Activated T-helper 2 cell treated with anti-CD3 and anti-CD28 coated beads, Interferon-gamma antibody, Interleukin-2, Interleukin-4, amounts not matched to agents 10 μg/mL and 5 μg/mL and 100 μg/mL, durations not matched to agents 14 hours and 24 hours and 36 hours (primary cell): ENCODE measurements at places on chromosomes 2 and 18.
A peak's percentile ranks its signal among the peaks of the same experiment; 100 is the strongest.

- H3K27ac ChIP-seq, result no peak overlapping the region
- no peak overlapping the region for H3K4me3 ChIP-seq
- H3K27me3 ChIP-seq, result peaks cover 11% of the 10 kb centered on the region
- H3K4me1 ChIP-seq, result peaks cover 10% of the 10 kb centered on the region
- H3K36me3 ChIP-seq, result no peaks in the 10 kb centered on the region
Measured at GRCh38 chr2:9824956-9825720, 18.1 kb upstream of the TAF1B start.

DNA sequence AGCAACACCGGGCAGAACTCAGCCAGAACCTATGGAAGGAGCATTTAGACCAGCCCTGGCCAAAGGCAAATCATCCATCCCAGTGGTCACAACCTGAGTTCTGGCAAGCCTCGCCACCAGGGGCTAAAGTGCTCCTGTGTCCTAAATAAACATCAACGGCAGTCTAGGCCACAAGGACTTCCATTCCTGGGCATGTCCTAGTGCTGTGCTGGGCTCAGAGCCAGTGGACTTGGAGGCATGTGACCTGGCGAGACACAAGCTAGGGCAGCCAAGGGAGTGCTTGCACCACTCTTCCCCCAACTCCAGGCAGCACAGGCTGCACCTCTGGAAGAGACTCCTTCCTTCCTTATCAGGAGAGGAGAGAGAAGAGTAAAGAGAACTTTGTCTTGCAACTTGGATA is 69.0 kb downstream of the ST6GAL2 start:
- H3K4me3 ChIP-seq, result no peak overlapping the region
- no peak for DNase-seq
- no peak overlapping the region for H3K27ac ChIP-seq
- no peaks in the 10 kb centered on the region for H3K36me3 ChIP-seq
- no peaks in the 10 kb centered on the region for H3K4me1 ChIP-seq

DNA sequence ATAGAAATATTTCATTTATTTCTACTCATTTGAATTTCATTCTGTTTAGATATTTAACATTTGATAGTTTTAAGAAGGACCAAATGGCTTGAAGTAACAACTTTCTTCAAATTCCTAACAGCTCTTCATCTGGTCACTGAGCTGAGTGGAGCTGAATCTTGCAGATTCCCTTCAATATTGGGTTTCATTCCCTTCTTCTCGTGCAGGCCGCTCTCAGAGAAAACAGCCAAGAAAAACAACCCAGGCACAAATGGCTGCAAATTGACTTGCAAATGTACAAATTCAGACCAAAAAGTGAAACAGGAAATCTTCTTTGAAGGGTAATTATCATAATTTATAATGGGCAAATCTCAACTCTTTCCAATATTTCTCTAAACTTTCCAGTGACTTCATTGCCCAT is 30.3 kb upstream of the GCG start:
- H3K27me3 ChIP-seq, result peaks cover 15% of the 10 kb centered on the region
- no peaks in the 10 kb centered on the region for H3K36me3 ChIP-seq
- no peak overlapping the region for H3K27ac ChIP-seq
- peaks cover 1% of the 10 kb centered on the region for H3K4me1 ChIP-seq

GRCh38 chr2:156673333-156673615 is 237.1 kb downstream of the GPD2 start:
- H3K27me3 ChIP-seq, result peaks cover 3% of the 10 kb centered on the region
- no peak overlapping the region for H3K27ac ChIP-seq
- no peak for DNase-seq
- H3K36me3 ChIP-seq, result no peaks in the 10 kb centered on the region
- no peak overlapping the region for H3K4me3 ChIP-seq

DNA sequence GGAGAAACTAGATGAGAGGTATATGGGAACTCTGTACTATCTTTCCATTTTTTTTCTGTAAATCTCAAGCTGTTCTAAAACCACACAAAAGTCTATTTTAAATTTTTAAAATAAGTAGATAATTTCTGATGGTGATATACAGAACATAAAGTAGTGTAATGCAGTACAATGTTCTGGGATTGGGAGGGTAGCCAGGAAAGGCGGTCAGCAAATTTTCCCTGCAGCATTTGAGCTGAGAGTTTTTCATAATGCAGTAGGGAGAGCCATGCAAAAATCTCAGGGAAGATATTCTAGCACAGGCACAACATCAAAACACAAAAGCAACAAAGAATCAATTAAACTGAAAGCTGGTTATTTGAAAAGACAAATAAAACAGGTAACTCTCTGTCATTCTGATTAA is 141.5 kb downstream of the NCKAP5 start:
- no peaks in the 10 kb centered on the region for H3K27me3 ChIP-seq
- no peak for DNase-seq
- no peak overlapping the region for H3K4me3 ChIP-seq

GRCh38 chr2:203804070-203804469 is 63.5 kb upstream of the CTLA4 start:
- H3K27ac ChIP-seq, result peak overlapping the region; percentile 61
- peaks cover 68% of the 10 kb centered on the region for H3K4me1 ChIP-seq
- no peak overlapping the region for H3K4me3 ChIP-seq

- H3K27ac ChIP-seq, result no peak overlapping the region
- no peaks in the 10 kb centered on the region for H3K36me3 ChIP-seq
- H3K4me1 ChIP-seq, result peaks cover 3% of the 10 kb centered on the region
- H3K27me3 ChIP-seq, result no peaks in the 10 kb centered on the region
- DNase-seq, result no peak
- no peak overlapping the region for H3K4me3 ChIP-seq
Measured at GRCh38 chr2:71609958-71610357, 156.6 kb downstream of the DYSF start.

DNA sequence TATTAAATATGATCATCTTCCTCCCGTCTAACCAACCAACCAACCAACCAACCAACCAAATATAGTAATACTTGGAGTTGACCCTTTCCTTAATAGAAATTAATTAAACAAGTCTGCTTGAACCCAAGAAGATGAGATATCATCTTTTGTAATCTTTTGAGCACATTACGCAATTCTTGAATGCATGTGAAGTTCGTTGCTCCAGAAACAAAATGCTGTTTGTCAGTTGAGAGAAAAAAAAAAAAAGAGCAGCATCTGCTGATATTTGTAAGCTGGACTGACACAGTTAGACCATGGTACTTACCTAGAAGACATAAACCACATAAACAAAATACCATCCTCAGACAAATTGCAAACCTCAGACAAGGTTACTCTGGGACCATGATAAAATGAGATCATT is 9.2 kb upstream of the SERPINB2 start:
- peaks cover 10% of the 10 kb centered on the region for H3K4me1 ChIP-seq
- DNase-seq, result no peak
- H3K27me3 ChIP-seq, result peaks cover 3% of the 10 kb centered on the region
- H3K27ac ChIP-seq, result no peak overlapping the region
- H3K36me3 ChIP-seq, result no peaks in the 10 kb centered on the region
- no peak overlapping the region for H3K4me3 ChIP-seq

- H3K27ac ChIP-seq, result no peak overlapping the region
- no peak for DNase-seq
- no peak overlapping the region for H3K4me3 ChIP-seq
Measured at GRCh38 chr2:240518981-240519380, 38.8 kb downstream of the ANKMY1 start.

GRCh38 chr18:37419315-37419714 is 146.3 kb downstream of the CELF4 start:
- H3K4me3 ChIP-seq, result no peak overlapping the region
- H3K36me3 ChIP-seq, result no peaks in the 10 kb centered on the region
- no peaks in the 10 kb centered on the region for H3K27me3 ChIP-seq
- DNase-seq, result no peak

DNA sequence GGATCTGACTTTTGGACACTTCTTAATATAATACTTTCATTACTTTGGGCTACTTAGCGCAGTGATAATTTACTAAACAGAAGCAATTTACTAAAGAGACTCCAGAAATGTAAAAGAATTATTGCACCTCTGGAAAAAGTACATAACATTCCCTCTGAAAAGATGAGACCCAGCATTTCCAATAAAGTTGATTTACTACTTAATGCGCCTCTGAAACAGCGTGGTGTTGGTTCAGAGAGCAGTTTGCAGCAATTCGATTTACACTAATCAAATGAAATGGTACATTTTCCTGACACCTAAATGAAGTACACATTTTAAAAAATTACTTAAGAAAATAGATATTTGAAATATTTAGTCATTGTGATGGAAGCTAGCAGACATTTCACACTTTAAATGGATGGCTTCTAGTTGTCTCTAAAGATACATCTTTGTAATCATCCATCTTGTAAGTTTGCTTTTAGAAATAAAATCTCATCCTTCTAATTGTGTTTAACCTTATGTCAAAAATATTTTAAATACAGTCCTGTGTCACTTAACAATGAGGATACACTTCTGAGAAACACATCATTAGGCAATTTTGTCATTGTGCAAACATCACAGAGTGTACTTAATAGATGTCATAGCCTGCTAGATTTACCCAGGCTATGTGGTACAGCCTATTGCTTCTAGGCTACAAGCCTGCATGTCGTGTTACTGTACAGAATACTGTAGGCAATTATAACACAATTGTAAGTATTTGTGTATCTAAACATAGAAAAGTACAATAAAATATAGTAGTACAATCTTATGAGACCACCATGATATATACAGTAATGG is 284.6 kb upstream of the UBE2E3 start:
- no peaks in the 10 kb centered on the region for H3K27me3 ChIP-seq
- no peak for DNase-seq
- no peaks in the 10 kb centered on the region for H3K36me3 ChIP-seq
- H3K4me1 ChIP-seq, result no peaks in the 10 kb centered on the region
- H3K27ac ChIP-seq, result no peak overlapping the region
- H3K4me3 ChIP-seq, result no peak overlapping the region

- DNase-seq, result no peak
- peaks cover 14% of the 10 kb centered on the region for H3K4me1 ChIP-seq
- no peaks in the 10 kb centered on the region for H3K27me3 ChIP-seq
- no peak overlapping the region for H3K4me3 ChIP-seq
Measured at GRCh38 chr2:143401861-143402260, 272.6 kb downstream of the ARHGAP15 start.

DNA sequence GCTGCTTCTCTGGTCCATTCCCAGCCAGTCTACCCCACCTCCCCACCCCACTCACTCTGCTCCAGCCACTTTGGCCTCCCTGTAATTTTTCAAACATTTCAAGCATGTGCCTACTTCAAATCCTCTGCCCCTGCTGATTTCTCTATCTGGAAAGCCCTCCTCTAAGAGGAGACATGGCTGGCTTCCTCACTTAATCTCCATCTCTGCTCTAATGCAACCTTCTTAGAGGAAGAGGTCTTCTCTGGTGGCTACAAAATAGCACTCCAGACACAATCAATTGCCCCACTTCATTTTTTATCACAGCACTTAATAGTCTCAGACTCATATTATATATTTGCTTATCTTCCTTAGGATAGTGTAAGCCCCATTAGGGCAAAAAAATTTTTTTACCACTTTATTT is 161.1 kb upstream of the SLC39A10 start:
- peaks cover 29% of the 10 kb centered on the region for H3K36me3 ChIP-seq
- H3K4me1 ChIP-seq, result peaks cover 36% of the 10 kb centered on the region
- no peak overlapping the region for H3K27ac ChIP-seq
- H3K27me3 ChIP-seq, result no peaks in the 10 kb centered on the region

- no peak overlapping the region for H3K27ac ChIP-seq
- no peaks in the 10 kb centered on the region for H3K27me3 ChIP-seq
- no peak for DNase-seq
- no peaks in the 10 kb centered on the region for H3K36me3 ChIP-seq
Measured at GRCh38 chr2:199230091-199230490, 227.6 kb downstream of the SATB2 start.

DNA sequence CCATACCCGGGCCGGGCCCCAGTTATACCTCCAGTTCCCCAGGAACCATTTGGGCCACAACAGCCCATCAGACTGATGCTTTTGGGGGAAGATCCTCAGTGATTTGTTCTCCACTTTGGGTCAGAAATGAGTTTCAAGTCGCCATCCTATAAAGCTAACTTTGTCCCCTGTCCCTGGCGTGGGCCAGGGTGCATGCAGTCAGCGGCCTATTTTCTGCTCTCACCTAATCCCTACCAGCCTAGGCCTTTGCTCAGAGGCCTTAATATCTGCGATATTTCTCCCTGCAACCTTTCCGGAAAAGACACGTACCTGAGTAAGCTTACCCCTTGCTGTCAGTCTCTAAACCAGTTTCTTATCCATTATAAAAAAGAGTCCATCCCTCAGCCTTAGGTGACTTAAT is 7.2 kb downstream of the DNMT3A start:
- H3K27ac ChIP-seq, result no peak overlapping the region
- H3K4me3 ChIP-seq, result no peak overlapping the region
- H3K27me3 ChIP-seq, result no peaks in the 10 kb centered on the region
- no peak for DNase-seq
- peaks cover 70% of the 10 kb centered on the region for H3K4me1 ChIP-seq
- H3K36me3 ChIP-seq, result peaks cover 48% of the 10 kb centered on the region

- no peak overlapping the region for H3K4me3 ChIP-seq
- H3K27me3 ChIP-seq, result no peaks in the 10 kb centered on the region
- DNase-seq, result no peak
- H3K27ac ChIP-seq, result no peak overlapping the region
- H3K4me1 ChIP-seq, result no peaks in the 10 kb centered on the region
- no peaks in the 10 kb centered on the region for H3K36me3 ChIP-seq
Measured at GRCh38 chr2:52145005-52145404, 1113.1 kb upstream of the NRXN1 start.

DNA sequence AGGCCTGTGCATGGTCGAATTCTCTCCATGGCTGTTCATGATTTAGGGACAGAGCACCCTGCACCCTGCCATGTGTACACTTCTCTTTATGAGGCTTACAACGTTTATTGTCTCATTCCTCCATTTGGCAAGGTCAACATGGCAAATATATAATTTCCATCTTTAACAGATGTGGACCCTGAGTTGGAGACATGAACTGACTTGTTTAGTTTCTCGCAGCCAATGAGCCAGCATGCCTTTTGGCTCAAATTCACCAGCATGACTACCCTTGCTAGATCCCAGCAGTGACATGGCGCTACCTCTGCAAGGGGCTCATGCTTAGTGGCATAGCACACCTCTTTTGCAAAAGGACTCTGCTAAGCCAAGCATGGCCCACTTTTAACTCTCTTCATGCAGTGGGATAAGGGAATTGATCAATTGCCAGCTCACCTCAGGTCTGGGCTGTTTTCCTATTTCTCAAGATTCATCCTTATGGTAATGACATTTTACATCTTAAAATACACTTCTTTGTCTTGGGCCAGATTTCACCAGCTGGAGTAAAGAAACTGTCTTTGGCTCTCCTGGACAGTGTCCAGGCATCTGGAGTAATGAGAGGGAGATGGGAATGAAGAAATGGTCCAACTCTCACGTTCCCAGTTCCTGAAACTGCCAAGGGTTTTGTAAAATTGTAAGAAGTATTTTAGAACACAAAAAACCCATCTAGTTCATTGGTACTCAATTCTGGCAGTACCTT is 159.5 kb downstream of the SETBP1 start:
- peaks cover 4% of the 10 kb centered on the region for H3K36me3 ChIP-seq
- DNase-seq, result no peak
- no peaks in the 10 kb centered on the region for H3K27me3 ChIP-seq
- H3K4me3 ChIP-seq, result no peak overlapping the region

DNA sequence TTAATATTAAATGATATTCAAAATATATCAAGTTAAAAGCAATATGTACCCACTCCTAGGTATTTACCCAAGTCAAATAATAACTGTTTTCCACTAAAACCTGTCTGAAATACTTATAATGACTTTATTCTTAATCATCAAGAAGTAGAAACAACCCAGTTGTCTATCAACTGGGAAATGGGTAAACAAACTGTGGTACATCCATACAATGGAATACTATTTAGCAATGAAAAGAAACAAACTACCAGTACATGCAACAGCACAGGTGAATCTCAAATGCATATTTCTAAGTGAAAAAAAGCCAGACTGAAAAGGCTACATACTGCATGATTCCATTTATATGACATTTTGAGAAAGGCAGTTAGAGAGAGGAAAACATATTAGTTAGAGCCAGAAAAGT is 559.9 kb downstream of the MBD2 start:
- no peak overlapping the region for H3K27ac ChIP-seq
- no peaks in the 10 kb centered on the region for H3K27me3 ChIP-seq
- no peak for DNase-seq
- no peaks in the 10 kb centered on the region for H3K36me3 ChIP-seq
- H3K4me1 ChIP-seq, result no peaks in the 10 kb centered on the region
